WTC11 (cell line): ENCODE measurements at places on chromosomes 3 and 15. TPM values are rescaled to one million over a fixed set of nuclear protein-coding genes. Genes with fewer than 3 reads are reported as not detected.

The ADCY5 gene
- total RNA-seq, result 23.5 to 28.6 TPM (median 26.8 TPM) in 3 replicates

The SLC15A2 gene
- total RNA-seq, result 2.4 to 3.8 TPM (median 3.4 TPM) in 3 replicates

GRCh38 chr15:61227269-61227949, 1.7 kb downstream of the RORA start:
- peak; percentile 38 for DNase-seq

The ATP10A gene
- 2.1 to 2.4 TPM (median 2.1 TPM) in 3 replicates for total RNA-seq

The SLC2A2 gene
- 0.16 TPM in 1 of 3 replicates, not detected in the others for total RNA-seq

- DNase-seq, result no peak
Measured at GRCh38 chr3:196287090-196287439, 461 bp downstream of the PCYT1A start.
